ENCODE measurements at places on chromosomes 13 and 19.

GRCh38 chr19:12090807-12091206 is 26.3 kb downstream of the ZNF844 start:
- DNase-seq: peak; percentile 11

- no peak for DNase-seq
These were observed 44.3 kb downstream of the BBC3 start for GRCh38 chr19:47186446-47187334.

- no peak for DNase-seq
These were observed 6.3 kb downstream of the C19orf38 start for GRCh38 chr19:10854350-10855089.

GRCh38 chr19:11678504-11678903 is 60.2 kb downstream of the ZNF823 start:
- DNase-seq: no peak

- no peak for DNase-seq
These were observed 574.0 kb downstream of the EFNB2 start for GRCh38 chr13:105961438-105961837.

GRCh38 chr19:53908106-53908934 is 758 bp upstream of the CACNG7 start:
- peak; percentile 13 for DNase-seq

GRCh38 chr19:17888260-17888659 is 16.5 kb downstream of the SLC5A5 start:
- no peak for DNase-seq

DNA sequence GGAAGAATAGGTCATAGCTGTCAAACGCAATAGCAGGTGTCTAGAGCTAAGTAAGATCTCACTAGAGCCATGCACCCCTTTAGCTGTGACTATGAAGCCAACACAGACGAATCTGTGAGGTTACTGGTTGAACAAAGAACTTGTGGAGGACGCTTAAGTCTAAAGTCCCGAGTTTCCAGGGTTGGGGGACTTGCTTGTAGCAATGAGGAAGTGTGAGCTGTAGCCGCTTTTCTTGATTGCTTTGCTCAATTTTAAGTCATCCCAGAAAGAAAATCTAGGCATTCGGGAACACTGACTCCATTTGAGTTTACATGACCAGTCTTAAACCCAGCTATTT is 1.6 kb downstream of the GPC5 start:
- DNase-seq: no peak

GRCh38 chr19:29325241-29325975 is 112.5 kb upstream of the UQCRFS1 start:
- no peak for DNase-seq

DNA sequence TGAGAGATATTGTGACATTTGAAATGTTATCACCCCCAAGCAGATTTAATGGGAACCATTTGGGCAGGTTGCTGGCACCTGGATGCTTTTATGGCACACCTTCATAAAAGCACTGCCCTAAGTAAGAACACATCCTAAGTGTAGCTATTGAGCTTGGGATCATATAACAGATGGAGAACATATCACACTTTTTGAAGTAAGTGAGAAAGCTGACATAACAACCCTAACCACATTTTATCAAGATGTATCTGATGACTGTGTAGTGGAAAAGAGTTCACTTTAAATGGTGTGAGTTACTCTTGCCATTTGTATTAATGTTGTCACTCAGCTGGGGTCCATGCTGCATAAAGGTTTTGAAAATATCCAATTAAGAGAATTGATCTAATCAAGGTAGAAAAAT is 287.9 kb downstream of the DCLK1 start:
- DNase-seq: no peak

DNA sequence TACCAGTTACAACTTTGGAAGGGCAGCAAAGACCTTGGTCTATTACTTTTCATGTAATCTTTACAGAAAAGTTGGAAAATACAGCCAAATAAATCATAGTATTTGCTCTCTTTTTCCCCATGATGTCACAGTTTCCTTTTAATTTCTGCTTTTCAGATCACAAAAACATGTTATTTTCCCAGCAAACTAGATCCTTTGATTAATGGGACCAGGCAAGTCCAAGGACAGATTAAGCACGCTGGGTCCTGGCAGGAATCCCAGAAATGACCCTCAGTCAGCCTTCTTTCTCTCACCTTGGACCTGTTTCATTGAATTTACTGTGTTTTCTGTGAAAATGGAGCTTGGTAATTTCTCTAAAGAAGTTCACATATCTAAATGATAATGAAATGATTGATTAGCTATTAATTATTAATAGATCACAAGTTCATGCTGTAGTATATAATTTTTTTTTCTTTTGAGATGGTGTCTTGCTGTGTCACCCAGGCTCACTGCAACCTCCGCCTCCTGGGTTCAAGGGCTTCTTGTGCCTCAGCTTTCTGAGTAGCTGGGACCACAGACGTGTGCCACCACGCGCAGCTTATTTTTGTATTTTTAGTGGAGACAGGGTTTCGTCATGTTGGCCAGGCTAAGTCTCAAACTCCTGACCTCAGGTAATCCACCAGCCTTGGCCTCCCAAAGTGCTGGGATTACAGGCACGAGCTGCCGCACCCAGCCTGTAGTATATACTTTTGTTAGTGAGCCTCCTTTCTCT is 16.0 kb downstream of the SPATA13 start:
- no peak for DNase-seq

- DNase-seq: peak; percentile 44
These were observed 74.0 kb downstream of the DHRS12 start for GRCh38 chr13:51729866-51730553.

DNA sequence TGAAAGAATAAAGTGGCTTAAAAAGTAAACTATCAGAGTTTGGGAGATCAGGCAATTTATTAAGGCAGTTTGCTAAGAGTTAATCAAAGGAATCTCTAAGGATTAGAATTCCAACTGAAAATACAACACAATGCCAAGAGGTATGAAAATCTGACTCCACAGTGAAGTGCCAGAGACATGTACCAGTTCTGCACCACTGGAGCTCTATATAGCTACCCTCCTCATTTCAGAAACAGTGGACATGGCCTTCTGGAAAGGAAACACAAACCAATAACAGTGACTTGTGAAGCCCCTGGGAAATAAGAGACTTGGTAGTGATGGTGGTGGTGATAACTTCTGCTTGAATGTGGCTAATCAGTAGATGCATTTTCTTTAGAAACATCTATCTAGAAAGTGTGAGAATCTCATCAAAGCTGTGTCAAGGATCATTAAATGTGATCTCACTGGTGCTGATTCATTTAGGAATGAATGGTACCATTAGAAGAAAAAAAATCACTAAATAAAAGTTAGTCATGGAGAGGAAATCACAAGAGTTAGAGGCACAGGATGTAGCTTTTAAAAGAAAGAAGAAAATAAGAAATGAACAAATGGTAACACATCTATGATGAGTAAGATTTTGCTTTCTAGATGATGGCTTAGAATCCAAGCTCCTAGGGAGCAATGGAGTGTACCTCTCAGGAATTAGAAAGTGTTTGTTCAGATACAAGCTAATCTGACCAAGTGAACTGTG is 20.1 kb upstream of the N4BP2L1 start:
- DNase-seq: no peak

GRCh38 chr19:45967246-45967645 is 6.4 kb downstream of the NOVA2 start:
- no peak for DNase-seq

- DNase-seq: no peak
These were observed 16.1 kb downstream of the MKNK2 start for GRCh38 chr19:2034729-2035589.

DNA sequence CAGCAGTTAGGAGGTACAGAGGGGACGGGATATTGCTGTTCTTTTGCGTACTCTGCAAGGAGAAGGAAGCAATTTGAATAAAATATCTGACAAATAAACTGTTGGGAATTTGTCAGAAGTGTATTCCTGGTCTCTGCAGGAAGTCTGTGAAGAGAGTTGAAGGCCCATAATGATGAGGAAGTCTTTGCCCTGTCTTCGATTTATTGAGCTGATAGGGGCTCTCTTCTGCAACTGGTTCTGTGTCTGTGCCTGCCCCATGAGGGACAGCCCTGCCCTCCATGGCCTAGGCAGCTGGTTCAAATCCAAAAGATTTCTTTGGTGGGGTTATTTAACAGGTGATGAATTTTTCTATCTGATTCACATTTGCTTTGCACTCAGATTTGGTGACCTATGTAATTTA is 339.7 kb upstream of the EDNRB start:
- no peak for DNase-seq

- DNase-seq: no peak
These were observed 616 bp downstream of the TSHZ3 start for GRCh38 chr19:31348481-31349159.

DNA sequence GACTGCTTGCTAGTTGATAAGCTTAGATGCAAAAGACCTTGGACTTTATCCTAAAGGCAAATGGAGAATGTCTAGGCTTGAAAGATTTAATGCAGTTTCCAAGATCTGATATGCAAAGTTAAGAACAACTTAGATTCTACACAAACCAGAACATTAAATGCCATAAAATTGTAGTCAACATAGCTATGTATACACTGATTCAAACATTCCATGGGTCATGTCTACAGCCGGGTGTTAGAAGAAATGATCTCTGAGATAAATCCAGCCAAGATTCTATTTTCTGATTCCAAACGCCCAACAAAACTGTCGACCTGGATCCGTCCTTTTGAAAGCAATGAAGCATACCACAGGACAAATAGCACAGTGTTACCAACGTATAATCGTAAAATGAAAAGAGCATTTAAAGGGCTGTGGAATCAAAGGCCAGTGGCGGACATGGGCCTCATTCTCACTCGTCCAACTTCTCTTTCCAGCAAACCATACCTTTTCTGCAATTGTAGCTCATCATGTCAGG is 52.7 kb downstream of the KCTD12 start:
- DNase-seq: no peak

DNA sequence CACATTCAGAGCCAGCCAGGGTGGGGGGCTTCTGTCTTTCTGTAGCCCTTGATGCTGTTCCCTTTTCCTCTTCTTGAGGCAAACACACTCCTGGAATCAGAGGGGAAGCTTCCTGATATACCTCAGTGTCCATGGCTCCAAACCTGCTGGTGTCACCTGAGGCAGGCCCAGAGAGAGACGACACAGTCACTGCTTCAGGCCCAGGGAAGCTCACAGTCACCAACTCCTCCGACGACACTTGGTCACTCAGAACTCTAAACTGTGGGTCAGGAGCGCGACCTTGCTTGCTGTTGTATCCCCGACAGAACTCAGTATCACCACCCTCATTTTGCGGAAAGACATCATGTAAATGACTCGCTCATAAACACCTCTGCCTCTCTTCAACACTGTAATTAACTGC is 1.1 kb downstream of the ATP13A1 start:
- no peak for DNase-seq

GRCh38 chr19:6568010-6568526 is 22.9 kb downstream of the CD70 start:
- DNase-seq: no peak

- DNase-seq: no peak
These were observed 552 bp downstream of the KPNA3 start for GRCh38 chr13:49791711-49792549.

- no peak for DNase-seq
These were observed 14.9 kb downstream of the TIMM13 start for GRCh38 chr19:2412449-2412848.

- no peak for DNase-seq
These were observed 803.4 kb downstream of the PCDH17 start for GRCh38 chr13:58434943-58435342.

DNA sequence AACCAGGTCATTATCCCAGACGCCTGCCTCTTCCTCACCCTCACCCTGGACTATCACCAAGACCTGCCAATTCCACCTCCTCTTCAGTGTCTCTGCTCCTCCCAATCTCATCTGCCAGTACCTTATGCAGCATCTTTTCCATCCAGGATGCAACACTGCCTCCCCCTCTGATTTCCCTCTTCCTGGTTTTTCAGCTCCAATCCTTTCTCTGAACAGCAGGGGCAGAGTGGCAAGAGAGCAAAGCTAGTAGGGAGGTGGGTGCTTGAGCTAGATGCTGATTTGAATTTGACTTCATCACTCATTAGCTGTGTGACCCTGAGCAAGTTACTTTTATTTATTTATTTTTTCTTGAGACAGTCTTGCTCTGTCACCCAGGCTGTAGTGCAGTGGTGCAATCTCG is 25.6 kb upstream of the CABP5 start:
- no peak for DNase-seq

DNA sequence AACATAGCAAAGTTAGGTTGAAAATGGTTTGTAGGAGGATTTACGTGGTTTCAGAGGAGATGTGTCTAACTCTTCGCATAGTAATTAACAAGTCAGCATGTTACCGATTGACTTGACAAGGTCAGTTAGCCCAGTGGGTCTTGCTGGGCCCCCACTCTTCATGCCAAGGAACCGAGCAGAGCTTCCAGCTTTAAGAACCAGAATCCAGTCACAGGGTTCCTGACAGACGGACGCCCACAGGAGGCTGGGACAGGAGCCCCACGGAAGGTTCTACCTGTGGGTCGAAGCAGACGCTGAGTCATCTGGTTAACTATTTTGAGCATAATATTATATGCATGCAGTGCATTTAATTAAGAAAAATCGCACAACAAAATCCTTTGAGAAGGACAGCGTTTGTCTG is 3.5 kb downstream of the TMEM255B start:
- no peak for DNase-seq

GRCh38 chr19:16288544-16288943 is 36.1 kb upstream of the KLF2 start:
- no peak for DNase-seq

GRCh38 chr13:23790577-23791170 is 98.5 kb downstream of the MIPEP start:
- DNase-seq: no peak

DNA sequence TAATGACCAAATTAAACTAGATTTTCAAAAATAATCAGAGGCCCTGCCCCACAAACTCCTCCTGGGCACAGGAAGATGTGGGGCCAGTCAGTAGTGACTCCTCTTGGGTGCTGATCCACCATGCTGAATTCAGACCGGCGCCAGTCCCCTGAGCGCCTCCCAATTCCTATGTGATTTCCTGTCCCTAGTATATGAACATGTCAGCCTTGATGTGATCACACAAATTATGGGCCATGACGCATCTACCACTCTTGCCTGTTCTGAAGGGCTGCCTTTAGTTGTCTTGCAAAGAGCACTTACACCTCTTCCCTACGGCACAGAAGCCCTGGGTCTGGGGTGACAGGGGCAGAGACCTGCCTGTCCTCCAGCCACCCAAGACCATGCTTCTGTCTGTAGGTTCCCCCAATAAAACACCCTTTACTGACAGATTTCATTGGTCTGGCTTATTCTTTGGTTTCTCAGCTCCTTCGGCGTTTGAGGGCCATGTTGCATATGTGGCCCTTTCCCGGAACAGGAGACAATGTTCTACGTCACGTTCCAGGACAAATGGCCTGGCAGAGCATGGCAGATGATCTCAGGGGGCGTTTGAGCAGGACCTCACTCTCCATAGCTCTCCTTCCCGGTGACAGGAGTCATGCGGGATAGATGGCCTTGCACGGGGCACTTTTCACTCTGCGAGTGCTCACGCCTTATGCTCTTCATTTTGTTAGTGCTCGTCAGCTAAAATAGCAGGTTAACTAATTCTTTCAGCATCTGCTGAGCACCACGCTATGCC is 5.6 kb upstream of the ATP11A start:
- DNase-seq: no peak
